ENCODE measurements at places on chromosomes 11 and 22.

DNA sequence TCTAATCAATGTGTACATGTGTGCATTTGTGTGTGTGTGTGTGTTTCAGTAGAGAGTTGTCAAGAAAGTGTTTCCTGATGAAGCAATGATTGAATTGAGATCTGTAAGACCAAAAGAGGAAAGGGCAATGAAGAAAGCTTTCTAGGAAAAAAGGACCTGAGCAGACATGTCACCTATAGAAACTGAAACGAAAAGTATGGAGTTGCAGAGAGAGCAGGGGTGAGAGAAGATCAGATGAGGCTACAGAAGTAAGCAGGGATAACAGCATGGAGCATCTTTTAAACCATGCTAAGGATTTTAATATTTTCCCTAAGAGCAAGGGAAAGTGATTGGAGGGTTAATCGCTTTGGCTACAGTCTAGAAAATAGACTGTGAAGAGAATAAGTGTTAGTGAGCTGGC lies 1459.4 kb upstream of the TENM4 start:
- DNase-seq: no peak

- DNase-seq: no peak
Measured at GRCh38 chr11:69213316-69213715, 57.6 kb downstream of the SMIM38 start.

- DNase-seq: no peak
Measured at GRCh38 chr22:39562839-39563489, 7.6 kb upstream of the CACNA1I start.

- no peak for DNase-seq
Measured at GRCh38 chr11:131884461-131885073, 514.2 kb downstream of the NTM start.

- DNase-seq: no peak
Measured at GRCh38 chr11:31921081-31921480, 110.0 kb upstream of the PAX6 start.

GRCh38 chr22:32205974-32206773 lies 1.3 kb upstream of the RFPL2 start:
- DNase-seq: no peak

- no peak for DNase-seq
Measured at GRCh38 chr11:118939953-118940598, 14.3 kb upstream of the BCL9L start.

GRCh38 chr11:14373941-14374646 lies 15.1 kb upstream of the RRAS2 start:
- no peak for DNase-seq

- DNase-seq: no peak
Measured at GRCh38 chr22:35620624-35621251, 3.6 kb upstream of the MB start.

DNA sequence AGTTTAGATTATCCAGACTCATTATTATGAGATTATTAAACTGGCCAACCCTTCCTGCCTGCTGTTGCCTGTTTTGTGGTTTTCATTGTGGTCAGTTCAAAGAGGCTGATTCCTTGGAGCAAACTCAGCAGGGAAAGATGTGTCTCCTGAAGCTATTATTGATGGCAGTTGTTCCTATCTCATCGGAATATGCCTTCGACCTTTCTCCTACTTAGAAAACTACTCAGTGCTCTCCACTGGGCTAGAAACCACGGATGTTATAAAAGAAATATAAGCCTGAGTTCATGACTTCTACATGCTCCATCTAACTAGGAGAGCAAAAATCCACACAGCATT lies 80.2 kb upstream of the NAV2 start:
- DNase-seq: no peak

DNA sequence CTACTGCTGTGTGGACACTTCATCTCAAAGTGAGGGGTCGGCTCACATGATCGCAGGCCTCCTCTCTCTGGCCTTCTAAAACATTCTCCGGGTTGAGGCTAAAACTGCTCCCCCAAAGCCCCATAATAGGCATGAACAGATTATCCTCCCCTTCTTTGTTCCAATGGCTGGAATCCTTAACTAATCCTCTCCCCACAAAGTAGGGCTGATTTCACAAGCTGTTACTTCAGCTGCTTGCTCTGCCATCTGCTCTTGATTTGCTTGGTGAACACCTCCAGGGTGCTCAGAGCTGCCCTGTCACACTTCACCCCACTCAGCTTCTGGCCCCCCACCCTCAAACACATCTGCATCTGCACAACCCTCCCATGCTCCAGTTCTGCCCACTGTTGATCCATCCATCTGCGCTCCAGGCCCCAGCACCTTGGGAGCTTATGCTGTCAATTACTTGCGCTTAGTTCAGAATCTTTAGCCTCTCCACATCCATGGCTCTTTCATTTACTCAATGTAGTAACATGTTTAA lies 173.1 kb upstream of the API5 start:
- no peak for DNase-seq

GRCh38 chr22:50481045-50481439 lies 301 bp upstream of the ADM2 start:
- no peak for DNase-seq
